HT-29 (cell line): ENCODE measurements at places on chromosomes 2 and 18. TPM values are rescaled to one million over a fixed set of nuclear protein-coding genes. Genes with fewer than 3 reads are reported as not detected.

DNA sequence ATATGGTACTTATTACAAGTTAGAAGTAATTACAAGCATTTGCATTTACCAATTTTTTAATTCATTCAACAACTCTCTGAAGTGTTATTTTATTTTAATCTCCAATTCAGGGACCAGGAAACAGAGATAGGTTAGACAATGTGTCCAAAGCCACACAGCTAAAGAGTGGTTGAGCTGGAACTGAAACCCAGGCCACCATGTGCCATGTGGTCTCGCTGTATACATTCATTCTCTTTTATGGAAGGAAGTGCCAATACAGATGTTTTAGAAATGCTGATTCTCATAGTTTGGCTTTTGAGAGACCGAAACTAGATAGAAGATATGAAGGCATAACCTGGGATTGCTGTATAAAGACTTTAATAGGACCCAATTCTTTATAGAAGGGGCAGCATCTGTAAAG lies 684.6 kb upstream of the ID2 start:
- no peak for DNase-seq

GRCh38 chr18:24462838-24463775 lies 2.7 kb downstream of the HRH4 start:
- no peak for DNase-seq

DNA sequence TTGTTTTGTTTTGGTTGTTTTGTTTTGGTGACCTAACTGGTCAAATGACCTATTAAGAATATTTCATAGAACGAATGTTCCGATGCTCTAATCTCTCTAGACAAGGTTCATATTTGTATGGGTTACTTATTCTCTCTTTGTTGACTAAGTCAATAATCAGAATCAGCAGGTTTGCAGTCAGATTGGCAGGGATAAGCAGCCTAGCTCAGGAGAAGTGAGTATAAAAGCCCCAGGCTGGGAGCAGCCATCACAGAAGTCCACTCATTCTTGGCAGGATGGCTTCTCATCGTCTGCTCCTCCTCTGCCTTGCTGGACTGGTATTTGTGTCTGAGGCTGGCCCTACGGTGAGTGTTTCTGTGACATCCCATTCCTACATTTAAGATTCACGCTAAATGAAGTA lies at the start of gene TTR:
Gene TTR (plus strand): TSS at position 250 of the 400 bp plus-strand sequence. CDS start 26 bp downstream, at position 276.
- no peak for DNase-seq

Gene METTL21A
- 40.9 and 61.7 TPM in 2 replicates for total RNA-seq

Gene PRKD3
- total RNA-seq = 14.0 and 17.2 TPM in 2 replicates

Gene MSTN
- not detected in 2 replicates for total RNA-seq

Gene EMILIN1
- 0.65 and 1.1 TPM in 2 replicates for total RNA-seq
